ENCODE measurements at places on chromosomes 4 and X. TPM values are rescaled to one million over a fixed set of nuclear protein-coding genes. Genes with fewer than 3 reads are reported as not detected.
A peak's percentile ranks its signal among the peaks of the same experiment; 100 is the strongest.

GABRG1 gene
- not detected for total RNA-seq

ERCC6L gene
- 1.9 TPM for total RNA-seq

DNA sequence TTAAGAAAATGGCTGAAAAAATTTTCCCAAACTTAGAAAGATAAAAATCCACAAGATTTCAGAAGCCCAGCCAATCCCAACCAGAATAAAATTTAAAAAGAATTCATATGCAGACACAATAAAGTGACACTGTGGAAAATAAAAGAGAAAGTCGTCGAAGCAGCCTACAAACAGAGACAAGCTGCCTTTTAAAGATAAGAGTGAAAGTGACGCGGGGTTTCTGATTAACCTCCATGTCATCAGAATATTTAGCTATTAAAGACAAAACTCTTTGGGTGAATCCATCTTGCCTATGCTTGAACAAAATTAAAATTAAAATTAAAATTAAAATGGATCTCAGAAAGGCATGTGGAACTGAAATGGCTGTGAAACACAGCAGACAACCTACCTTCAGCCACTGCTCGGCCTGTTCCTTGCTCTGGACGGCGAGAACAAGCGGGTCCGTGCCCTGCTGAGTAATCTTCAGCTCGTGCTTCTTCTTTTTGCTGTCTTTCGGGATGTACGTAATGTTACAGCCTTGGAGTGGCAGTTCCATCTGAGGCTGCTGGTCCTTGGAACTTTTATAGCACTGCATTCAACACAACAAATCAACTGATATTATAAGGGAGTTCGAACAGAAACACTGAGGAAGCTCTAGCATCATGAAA, 101.4 kb downstream of the AFAP1 start:
- peaks cover 20% of the 10 kb centered on the region for H3K4me1 ChIP-seq
- H3K27ac ChIP-seq, result peak overlapping the region; percentile 13
- peaks cover 67% of the 10 kb centered on the region for H3K36me3 ChIP-seq
- no peak for DNase-seq
- no peaks in the 10 kb centered on the region for H3K27me3 ChIP-seq

- H3K36me3 ChIP-seq, result no peaks in the 10 kb centered on the region
- no peaks in the 10 kb centered on the region for H3K4me1 ChIP-seq
- H3K27ac ChIP-seq, result no peak overlapping the region
- DNase-seq, result no peak
These were observed 159.9 kb downstream of the UNC5C start for GRCh38 chr4:95388911-95389310.

GRCh38 chr4:1588306-1588705, 95.8 kb downstream of the FAM53A start:
- H3K4me3 ChIP-seq, result no peak overlapping the region
- H3K27ac ChIP-seq, result no peak overlapping the region
- no peaks in the 10 kb centered on the region for H3K4me1 ChIP-seq
- no peaks in the 10 kb centered on the region for H3K27me3 ChIP-seq

GRCh38 chrX:110086162-110086915, 83.4 kb downstream of the TMEM164 start:
- H3K4me1 ChIP-seq, result peaks cover 37% of the 10 kb centered on the region
- H3K27ac ChIP-seq, result peak overlapping the region; percentile 100

Data from GM23248 (cell line).